ENCODE measurements at places on chromosomes 6 and 20. TPM values are rescaled to one million over a fixed set of nuclear protein-coding genes. Genes with fewer than 3 reads are reported as not detected.

- no peak for DNase-seq
Observed at GRCh38 chr6:113172531-113172966, 684.6 kb upstream of the MARCKS start.

The SIRPD gene
- polyA plus RNA-seq: not detected

The OR2H2 gene
- polyA plus RNA-seq: 0.10 TPM

The CTCFL gene
- 0.49 TPM for polyA plus RNA-seq

GRCh38 chr20:59042151-59042795 lies at the start of gene PRELID3B:
TSS of gene PRELID3B (minus strand) at chr20:59042786. CDS start at chr20:59042730, 56 bp downstream.
- DNase-seq: no peak

The TMEM74B gene
- 10.4 TPM for polyA plus RNA-seq

The BFSP1 gene
- polyA plus RNA-seq: 4.1 TPM

- no peak for DNase-seq
Observed at GRCh38 chr6:105107207-105107606, 72.6 kb downstream of the POPDC3 start.

The SLC22A7 gene
- polyA plus RNA-seq: 0.20 TPM

- DNase-seq: no peak
Observed at GRCh38 chr6:118652051-118652615, 742 bp upstream of the CEP85L start.

DNA sequence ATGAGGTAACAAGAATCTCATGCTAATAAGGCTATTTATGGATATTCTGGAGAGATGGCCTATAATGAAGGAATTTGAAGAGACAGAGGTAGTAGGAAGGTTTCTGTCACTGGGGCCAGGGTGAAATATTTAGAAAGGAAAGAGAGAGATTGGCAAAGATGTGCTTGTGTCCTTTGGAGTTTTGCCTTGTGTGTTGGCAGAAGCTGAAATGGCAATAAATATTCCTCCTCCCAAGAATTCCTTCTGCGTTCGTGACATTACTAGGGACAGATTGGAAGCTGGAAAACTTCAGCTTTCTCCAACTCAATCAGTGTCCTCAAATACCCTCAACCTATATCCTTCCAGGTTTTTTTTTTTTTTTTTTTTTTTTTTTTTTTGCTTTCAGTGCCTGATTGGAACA lies 6.3 kb downstream of the SAMD5 start:
- no peak for DNase-seq

DNA sequence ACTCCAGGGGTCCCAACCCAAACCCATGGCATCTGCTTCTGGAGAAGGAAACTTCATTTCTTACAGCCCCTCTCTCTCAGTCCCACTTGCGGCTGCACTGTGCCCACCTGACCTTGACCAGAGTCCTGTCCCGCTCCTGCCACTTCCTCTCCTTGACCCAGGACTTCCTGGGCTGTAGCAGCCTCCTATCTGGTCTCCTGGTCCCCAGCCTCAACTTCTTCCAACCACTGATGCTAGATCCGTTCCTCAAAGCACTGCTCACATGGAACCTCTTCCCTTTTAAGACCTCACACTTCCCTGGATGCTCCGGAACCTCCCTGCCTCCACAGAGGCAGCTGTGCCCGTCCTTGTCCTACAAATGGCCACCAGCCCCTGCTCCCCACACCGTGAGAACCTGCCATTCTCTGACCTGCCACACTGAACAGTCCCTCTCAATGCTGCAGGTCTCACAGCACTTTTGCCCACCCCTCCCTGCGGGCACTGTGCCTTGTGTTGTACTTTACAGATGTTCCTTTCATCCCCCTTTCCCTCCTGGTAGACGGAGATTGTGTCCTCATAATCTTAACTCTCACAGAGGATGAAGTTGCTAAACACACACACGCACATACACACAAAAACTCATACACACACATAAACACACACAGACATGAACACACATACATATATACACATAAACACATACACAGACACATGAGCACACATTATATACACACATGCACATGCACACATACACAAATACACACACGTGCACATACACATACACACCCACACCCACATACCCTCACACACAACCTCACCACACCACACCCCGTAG lies 59.6 kb upstream of the NXT1 start:
- DNase-seq: no peak

The MRPS26 gene
- 47.6 TPM for polyA plus RNA-seq

The ULBP3 gene
- 11.9 TPM for polyA plus RNA-seq

The LIN28B gene
- polyA plus RNA-seq: 0.11 TPM

DNA sequence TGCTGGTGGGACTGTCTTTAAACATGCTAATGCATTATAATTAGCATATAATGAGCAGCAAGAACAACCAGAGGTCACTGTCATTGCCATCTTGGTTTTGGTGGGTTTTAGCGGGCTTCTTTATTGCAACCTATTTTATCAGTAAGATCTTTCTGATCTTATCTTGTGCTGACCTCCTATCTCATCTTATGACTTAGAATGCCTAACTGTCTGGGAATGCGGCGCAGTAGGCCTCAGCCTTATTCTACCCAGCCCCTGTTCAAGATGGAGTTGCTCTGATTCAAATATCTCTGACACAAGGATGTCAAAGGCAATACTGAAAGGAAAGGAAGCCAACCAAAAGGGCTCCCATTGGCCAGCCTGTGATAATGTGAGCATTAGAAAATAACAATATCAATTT lies 29.8 kb upstream of the SEC63 start:
- DNase-seq: no peak

- peak; percentile 93 for DNase-seq
Observed at GRCh38 chr6:33375143-33375671, 16.4 kb upstream of the KIFC1 start.

- DNase-seq: peak; percentile 64
Observed at GRCh38 chr6:34056305-34057108, 89.4 kb downstream of the GRM4 start.

GRCh38 chr20:10951216-10951615 lies 277.4 kb upstream of the JAG1 start:
- no peak for DNase-seq

- DNase-seq: no peak
Observed at GRCh38 chr6:150659046-150659763, 59.5 kb downstream of the PLEKHG1 start.

DNA sequence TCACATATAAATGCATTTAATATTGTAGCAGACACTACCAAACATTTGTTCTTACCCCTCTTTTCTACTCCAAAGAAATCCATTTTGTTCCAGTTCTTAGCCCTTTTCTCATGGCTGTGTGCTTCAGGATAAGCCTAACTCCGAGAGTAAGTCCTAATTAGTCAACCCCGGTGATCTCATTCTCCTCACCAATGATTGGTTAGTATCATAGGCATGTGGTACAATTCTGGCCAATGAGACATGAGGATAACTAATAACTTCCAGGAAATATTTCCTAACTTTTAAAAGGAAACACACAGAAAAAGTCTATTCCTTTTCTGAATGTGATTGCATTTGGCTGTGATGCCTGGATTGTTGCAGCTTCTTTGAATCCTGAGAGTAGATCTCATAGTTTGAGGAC lies 116.0 kb downstream of the GPR63 start:
- no peak for DNase-seq

DNA sequence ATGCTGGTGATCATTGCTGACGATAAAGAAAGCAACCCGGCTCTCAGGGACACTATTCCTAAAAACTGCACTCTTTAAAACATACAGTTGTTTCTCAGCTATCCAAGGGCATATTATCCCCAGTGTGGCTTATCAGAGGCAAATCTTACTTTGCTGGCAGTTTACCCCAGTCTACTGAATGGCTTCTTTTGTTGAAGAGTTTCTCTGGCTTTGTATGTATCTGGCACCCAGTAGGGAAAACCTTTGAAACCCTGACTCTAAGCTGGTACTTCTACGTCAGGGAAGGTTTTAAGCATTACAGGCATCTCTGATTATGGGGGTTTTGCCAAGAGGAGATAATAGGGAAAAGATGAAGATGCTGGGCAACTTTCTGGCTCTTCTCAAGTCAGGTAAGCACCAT lies 637.6 kb upstream of the CHD6 start:
- DNase-seq: no peak

The CDH4 gene
- 8.6 TPM for polyA plus RNA-seq

GRCh38 chr6:89675949-89676748 lies 37.6 kb upstream of the LYRM2 start:
- no peak for DNase-seq

Data from left lung (tissue), 14 donors.